Stimulated activated CD4-positive, alpha-beta T cell treated with anti-CD3 and anti-CD28 coated beads, TNF-alpha, amount 100 ng/mL, for 1 hour (primary cell): ENCODE measurements at places on chromosomes 2 and 18.

GRCh38 chr2:161063946-161064306 lies 96.3 kb upstream of the TANK start:
- no peak for DNase-seq

GRCh38 chr2:225566798-225567197 lies 167.3 kb downstream of the NYAP2 start:
- DNase-seq = no peak

DNA sequence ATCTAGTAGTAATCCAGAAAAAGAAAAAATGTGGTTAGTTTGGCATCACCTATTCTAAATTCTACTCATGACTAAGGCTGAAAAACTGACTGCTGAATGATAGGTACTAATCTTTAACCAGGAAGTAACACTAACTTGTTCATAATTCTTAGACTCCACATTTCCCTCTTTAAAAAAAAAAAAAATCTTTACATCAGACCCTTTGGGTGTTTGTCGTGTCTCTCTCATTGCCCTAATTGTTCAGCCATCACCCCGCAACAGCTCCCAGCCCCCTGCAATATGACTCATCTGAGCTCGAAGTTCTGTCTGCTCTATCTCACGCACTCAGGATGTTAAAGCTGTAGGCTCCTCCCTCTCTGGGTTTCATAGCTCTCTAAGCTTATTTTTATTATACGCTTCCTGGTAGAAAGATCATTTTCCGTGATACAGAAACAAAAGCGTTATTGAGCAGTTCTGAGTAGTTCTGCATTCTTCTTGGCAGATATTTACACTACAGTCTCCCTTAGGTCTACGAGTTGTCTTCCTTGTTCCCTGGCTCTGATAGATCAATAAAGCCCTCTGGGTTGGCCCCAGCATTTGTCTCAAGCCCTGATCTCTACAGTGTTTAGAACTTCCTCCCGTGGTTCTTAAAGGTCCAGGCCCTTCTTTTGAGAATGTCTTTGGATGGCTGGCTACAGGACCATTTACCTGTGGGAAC lies 95.6 kb downstream of the TNFRSF11A start:
- peak; percentile 42 for DNase-seq

DNA sequence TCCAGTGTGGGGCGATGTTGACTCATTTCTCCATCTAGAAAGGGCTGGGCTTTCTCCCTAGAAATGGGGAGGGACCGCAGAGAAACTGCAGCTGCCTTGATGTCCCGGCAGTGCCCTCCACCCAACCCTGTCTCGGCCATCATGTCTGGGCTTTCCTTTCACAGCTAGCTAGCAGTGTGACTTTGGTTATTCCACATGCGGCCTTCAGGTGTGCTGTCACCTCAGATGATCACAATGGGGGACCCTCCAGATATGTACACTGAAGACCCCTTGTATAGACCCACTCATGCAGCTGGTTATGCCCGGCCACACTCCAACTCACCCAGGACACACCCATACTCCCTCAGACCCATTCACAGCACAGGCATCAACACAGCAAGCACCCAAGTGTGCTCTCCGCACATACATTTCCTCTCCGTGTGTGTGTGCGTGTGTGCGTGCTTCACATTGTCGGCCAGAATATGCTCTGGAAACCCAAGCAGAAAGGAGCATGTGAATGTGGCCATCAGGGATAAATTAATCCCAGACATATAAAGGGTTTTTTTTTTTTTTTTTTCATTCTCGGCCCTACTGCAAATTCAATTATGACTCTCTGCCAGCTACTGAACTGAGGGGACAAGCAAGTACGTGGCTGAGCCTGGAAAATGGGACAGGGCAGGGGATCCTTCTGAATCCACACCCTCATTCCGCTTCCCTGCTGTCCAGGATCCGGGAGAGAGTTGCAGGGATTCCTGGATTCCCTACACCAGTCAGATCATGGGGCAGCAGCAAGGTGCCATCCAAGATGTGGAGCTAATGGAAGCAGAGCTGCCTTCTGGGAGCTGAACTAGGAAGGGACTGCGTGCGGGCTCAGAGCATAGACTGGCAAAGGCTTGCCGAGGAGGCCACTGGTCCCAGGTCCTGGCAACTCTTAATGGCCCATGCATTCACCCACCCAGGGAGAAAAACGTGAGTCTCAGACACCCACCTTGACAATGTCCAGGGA lies 240.2 kb downstream of the DYSF start:
- no peak for DNase-seq

- no peak for DNase-seq
These were observed 136.4 kb downstream of the SCG2 start for GRCh38 chr2:223465793-223466192.
